ENCODE measurements at places on chromosomes 11 and 22. TPM values are rescaled to one million over a fixed set of nuclear protein-coding genes. Genes with fewer than 3 reads are reported as not detected.

Gene UBQLNL
- total RNA-seq = 0.41 TPM

Gene OR5T2
- total RNA-seq = not detected

Gene CCDC89
- 6.7 TPM for total RNA-seq

Gene KRTAP5-6
- not detected for total RNA-seq

Gene CHRM1
- 0.41 TPM for total RNA-seq

Gene BCO2
- 2.8 TPM for total RNA-seq

Gene CD3G
- 2.2 TPM for total RNA-seq

Gene HYOU1
- total RNA-seq = 131 TPM

Gene DEUP1
- total RNA-seq = not detected

Gene KCNE3
- 9.4 TPM for total RNA-seq

Gene ACER3
- 72.2 TPM for total RNA-seq

Gene KRTAP5-7
- total RNA-seq = not detected

Gene NLRP6
- total RNA-seq = 2.1 TPM

Gene ACAD8
- 34.8 TPM for total RNA-seq

Gene OR8B3
- total RNA-seq = not detected

- no peak for DNase-seq
Measured at GRCh38 chr11:122617926-122618325, 37.6 kb upstream of the UBASH3B start.

DNA sequence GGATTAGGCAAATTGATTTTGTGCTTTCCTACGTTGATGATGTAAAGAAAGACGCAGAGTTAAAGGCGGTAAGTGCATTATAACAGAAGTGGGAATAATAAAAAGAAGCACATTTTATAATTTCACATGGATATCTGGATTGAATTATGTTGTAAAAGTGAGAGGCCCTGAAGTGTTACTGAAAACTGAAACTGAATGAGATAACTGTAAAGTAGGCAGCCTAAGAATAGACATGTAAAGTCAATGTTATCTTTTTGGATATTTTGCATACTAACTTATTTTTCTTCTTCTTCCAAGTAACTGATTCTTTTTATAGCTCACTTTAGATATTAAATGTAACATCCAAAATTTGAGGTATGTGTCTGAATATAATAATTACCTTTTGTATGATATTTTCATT, 28.3 kb downstream of the ANO5 start:
- no peak for DNase-seq

DNA sequence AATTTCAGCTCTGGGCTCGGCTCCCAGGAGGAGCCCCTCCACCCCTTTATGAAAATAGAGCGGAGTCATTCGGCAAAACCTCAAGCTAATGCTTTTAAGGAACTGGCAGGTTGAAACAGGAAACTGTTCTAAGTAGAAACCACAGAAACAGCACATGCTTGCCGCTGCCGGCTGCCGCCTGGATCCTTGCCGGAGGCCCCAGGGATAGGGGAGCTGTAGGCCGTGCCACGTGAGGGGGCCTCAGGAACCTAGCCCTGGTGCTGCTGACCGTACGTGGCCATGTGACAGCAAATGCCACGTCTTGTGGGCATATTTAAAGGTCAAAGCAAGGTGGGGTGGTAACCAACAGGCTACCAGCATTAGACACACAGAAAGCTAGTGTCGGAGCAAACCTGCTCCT, 77.9 kb upstream of the TIMP3 start:
- DNase-seq = peak; percentile 59

- DNase-seq = no peak
Measured at GRCh38 chr11:128804481-128804880, 62.6 kb downstream of the KCNJ1 start.

- no peak for DNase-seq
Measured at GRCh38 chr22:20044495-20045151, 23.7 kb downstream of the TANGO2 start.

DNA sequence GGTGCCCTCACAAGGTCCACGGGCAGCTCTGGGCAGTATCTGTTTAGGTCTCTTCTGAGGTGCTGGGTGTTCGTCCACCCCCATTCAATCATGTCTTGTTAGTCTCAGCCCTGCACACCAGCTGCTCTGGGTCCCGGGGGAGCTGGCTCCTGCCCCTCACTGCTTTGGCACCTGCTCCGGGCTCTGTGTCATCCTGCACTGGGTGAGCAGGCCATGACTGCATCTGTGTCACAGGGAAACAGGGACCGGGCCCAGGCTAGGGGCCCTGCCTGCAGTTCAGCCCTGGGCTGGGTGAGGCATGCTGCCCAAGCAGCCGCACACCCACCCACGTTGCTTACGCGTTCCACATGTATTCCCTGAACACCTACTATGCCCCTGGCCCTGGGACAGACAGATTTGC, 43.9 kb downstream of the ELFN2 start:
- DNase-seq = no peak

- no peak for DNase-seq
Measured at GRCh38 chr22:27517361-27518155, 284.0 kb downstream of the MN1 start.

- DNase-seq = no peak
Measured at GRCh38 chr11:48043991-48044512, 63.7 kb downstream of the PTPRJ start.

GRCh38 chr11:111465400-111465799, 46.8 kb downstream of the BTG4 start:
- no peak for DNase-seq

GRCh38 chr11:86245369-86246292, 1.1 kb downstream of the EED start:
- DNase-seq = peak; percentile 15

- DNase-seq = peak; percentile 82
Measured at GRCh38 chr22:30609260-30610185, 2.5 kb downstream of the TCN2 start.

GRCh38 chr11:1968454-1969002, 21.4 kb downstream of the MRPL23 start:
- no peak for DNase-seq

DNA sequence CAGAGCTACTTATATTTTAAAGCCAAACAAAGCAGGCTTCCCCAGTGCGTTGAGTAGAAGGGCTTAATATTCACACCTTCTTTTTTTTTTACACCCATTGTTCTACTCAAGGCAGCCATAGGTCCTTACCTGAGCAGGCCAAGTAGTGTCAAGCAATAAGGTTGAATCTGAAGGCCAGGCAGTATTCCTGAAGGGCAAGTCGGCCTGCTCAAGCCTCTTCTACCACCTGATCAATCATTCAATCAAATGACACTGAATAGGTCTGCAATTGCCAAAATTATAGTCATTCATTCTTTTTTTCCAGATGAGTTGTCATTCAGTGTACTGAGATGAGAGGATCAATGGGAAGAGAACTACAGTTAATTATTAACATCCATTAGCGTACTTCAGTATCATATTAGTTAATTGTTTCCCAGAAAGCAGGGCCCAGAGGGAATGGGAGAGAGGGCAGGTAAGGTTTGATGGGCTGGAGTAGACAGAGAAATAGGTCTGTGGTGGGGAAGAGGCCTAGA, 11.9 kb upstream of the PPP2R1B start:
- no peak for DNase-seq

DNA sequence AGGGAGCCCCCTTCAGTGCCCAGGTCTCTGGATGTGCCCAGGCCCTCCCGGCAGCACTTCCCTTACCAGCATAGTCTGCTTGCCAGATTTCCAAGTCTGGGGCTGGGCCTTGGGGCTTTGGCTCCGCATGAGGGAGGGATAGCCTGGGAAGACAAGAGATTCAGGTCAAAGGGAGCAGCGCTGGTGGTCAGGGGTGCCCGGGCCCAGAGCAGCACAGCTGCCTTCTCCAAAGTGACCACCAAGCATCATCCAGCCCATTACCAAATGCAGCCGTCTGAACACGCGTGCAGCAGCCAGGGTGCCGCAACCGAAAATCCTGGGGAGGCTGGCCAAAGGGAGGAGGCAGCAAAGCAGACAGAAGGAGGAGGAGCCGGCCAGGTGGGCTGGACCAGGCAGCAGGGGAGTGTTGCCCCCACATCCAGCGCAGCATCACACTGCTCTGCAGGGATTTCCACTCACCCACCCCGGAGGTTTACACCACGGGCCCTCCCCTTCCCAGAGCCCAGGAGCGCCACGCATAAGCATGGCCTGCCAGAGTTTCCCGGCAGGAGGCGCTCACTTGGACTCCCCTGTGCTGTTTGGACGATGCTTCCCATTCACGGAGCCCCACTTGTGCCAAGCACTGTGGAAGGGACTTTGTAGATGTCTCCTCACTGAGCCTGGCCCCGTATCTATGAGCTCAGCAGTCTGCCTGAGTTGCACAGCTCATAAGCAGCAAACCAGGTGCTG, 22.5 kb downstream of the TRIM29 start:
- no peak for DNase-seq

GRCh38 chr22:41638124-41638523, 17.0 kb downstream of the XRCC6 start:
- DNase-seq = no peak

DNA sequence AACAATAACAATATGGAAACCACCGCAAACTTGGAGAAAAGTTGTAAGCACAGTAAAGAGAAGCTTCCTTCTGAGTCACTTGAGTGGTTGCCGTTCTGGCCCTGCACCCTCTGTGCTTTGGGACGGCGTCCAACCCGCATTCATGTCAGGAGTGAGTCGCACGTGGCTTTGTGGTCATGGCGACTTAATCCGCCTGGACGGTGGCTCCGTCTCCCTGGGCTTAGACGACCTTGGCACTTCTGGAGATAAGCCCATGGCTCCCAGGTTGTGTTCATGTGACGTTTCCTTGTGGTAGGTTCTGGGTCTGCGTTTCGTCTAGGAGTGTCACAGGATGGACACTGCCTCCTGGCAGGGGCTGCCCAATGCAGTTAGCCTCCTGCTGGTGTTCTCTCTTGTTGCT, 40.5 kb downstream of the TPCN2 start:
- no peak for DNase-seq

- no peak for DNase-seq
Measured at GRCh38 chr11:79439886-79440570, 802 bp downstream of the TENM4 start.

GRCh38 chr11:21113876-21114275, 444.5 kb downstream of the NELL1 start:
- DNase-seq = no peak

GRCh38 chr11:71078482-71078881, 173.9 kb downstream of the SHANK2 start:
- no peak for DNase-seq

- no peak for DNase-seq
Measured at GRCh38 chr11:27040302-27041115, at the start of gene BBOX1. BBOX1 (plus strand) TSS chr11:27040815; CDS start chr11:27055431, 14,616 bp downstream.
